ENCODE measurements at places on chromosomes 1 and 21. TPM values are rescaled to one million over a fixed set of nuclear protein-coding genes. Genes with fewer than 3 reads are reported as not detected.

ZNF683 gene
- total RNA-seq, result 5.3 TPM

ZBTB8A gene
- total RNA-seq, result 0.13 TPM

GRCh38 chr1:179990847-179991246 lies 36.2 kb downstream of the CEP350 start:
- no peak for DNase-seq

DNA sequence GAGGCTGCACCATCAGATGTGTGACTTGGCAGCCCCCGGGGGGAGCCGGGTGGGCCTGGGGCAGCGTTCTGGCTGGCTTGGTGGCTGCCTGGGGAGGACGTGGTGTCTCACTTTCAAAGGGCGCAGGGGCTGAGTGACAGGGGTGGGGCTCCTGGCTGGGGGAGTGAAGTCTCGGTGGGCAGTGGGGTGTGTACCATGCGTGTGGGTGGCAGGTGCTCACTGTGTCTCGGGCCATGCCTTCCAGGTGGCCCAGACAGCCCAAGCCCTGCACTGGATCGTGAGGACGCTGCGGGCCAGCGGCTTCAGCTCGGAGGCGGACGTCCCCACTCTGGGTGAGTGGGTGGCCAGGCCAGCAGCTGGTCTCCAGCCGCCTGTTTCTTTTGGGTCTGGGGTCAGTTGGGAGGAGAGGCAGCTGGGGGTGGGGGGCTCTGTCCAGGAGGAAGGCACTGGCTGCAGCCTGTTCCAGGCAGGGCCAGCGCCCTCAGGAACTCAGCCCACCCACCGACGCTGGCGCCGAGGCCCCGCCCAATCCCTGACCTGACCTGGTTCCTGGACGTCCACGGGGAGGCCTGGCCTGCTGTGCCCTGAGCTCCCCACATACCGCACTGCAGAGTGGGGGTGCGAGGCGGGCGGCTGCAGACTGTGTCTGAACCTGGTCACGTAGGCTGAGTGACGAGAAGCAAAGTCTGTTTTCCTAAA lies 30.6 kb upstream of the LRRC3 start:
- DNase-seq, result no peak

DNA sequence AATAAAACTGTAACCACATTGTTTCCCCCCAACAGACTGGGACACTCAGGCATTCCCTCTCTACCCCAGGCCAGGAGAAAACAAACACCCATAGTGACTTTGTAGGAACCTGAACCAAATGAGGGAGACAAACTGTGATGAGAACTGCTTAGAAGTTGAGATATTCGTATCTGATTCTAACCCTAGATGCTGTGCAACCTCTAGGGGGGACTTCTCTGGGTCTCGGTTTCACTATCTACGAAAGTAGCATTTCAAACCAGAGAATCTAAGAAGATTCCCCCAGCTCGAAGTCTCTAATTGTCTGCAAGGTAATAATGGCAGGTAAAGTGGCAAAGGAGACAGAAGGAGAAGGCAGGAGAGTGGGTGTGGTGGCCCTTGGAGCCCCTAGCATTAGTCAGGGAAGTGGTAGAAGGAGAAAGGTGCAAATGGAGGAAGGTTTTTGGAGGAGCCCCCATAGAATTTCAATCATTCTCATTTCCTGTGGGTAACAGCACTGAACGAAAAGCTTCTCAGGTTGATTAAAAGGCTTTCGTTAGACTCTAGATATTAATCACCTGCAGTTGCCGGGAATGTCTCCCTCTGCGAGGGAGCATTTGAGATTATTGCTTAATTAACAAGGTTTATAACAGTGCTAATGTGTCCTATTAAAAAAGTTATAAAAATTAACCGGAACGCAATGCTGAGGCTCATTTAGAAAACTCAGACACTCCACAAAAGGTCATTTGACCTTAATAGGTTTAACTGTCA lies 46.4 kb downstream of the BEND5 start:
- no peak for DNase-seq

DNA sequence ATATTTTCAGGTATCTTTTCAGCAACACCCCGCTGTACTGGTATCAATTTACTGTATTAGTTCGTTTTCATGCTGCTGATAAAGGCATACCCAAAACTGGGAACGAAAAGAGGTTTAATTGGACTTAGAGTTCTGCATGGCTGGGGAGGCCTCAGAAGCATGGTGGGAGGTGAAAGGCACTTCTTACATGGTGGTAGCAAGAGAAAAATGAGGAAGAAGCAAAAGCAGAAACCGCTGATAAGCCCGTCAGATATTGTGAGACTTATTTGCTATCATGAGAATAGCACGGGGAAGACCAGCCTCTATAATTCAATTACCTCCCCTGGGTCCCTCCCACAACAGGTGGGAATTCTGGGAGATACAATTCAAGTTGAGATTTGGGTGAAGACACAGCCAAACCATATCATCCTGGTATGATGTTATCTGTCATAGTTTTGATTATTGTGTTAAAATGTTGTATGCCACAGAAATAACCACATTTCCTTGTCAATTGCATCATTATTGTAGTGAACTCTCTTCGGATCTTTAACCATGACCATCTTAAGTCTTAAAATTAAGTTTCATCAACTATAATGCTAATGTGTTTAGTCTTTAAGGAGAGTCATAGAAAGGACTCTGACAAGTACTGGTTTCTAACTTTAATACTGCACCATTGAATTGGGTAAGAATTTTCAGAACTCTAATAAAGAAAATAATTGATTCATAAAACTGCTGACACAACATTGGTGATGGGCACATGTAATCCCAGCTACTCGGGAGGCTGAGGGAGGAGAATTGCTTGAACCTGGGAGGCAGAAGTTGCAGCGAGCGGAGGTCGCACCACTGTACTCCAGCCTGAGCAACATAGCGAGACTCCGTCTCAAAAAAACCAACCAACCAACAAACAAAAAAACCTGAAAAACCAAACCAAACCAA lies 58.2 kb downstream of the TBX19 start:
- DNase-seq, result no peak

DNA sequence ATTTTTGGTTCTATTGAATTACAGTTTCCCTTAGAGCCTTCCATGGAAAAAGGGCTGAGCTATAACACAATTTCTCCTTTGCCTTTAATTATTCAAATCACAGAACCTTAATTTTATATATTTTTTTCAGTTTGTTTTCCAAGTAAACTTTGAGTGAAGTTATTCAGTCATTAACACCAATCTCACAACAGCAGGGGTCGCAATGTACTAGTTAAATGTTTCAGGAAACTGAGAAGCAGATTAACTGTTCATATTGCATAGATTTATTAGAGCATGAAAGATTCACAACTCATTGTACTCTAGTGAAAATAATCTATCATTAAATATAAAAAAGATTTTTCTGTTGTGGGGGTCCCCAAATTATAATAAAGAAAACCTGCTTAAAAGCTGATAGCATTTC lies 64.1 kb downstream of the KIFAP3 start:
- DNase-seq, result no peak

HUNK gene
- not detected for total RNA-seq

DNA sequence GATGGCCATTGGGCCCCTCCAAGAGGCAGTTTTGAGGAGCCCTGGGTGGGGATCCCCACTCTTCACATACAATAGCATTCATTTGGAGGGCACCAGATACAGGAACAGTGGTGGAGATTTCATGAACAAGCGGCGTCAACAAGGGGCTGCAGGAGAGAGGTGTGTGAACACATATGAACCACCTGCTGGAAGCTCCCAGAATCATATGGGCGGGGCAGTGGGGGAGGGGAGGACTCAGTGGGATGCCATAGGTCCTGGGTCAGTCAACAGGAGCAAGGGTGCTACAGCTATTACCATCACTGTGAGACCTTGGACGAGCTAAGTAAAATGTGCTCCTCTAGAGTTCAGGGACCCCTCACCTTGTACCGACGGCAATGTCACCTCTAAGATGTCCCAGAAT lies 100.4 kb upstream of the IRF2BP2 start:
- no peak for DNase-seq

DNA sequence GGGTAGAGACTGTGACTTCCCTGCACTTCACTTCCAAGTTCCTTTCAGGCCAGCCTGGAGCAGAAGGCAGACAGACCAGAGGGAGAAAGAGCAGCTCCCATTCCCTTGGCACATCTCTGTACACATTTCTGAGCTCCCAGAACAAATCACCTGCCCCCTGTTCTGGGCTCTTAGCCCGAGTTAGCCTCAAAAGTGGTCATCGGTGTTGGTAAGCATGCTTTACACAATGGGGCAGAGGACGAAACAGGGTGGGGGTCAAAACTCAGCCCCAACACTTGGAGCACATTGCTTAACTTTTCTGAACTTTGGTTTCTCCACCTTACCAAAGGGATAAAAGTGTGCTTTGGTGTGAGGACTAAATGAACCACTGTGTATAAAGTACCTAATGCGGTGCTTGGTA lies 98.7 kb downstream of the DAB1 start:
- no peak for DNase-seq

- DNase-seq, result peak; percentile 88
These were observed at the start of gene CYB561D1 for GRCh38 chr1:109493805-109494539. Gene CYB561D1 (plus strand): TSS chr1:109494094. CDS start chr1:109494140, 46 bp downstream.

DNA sequence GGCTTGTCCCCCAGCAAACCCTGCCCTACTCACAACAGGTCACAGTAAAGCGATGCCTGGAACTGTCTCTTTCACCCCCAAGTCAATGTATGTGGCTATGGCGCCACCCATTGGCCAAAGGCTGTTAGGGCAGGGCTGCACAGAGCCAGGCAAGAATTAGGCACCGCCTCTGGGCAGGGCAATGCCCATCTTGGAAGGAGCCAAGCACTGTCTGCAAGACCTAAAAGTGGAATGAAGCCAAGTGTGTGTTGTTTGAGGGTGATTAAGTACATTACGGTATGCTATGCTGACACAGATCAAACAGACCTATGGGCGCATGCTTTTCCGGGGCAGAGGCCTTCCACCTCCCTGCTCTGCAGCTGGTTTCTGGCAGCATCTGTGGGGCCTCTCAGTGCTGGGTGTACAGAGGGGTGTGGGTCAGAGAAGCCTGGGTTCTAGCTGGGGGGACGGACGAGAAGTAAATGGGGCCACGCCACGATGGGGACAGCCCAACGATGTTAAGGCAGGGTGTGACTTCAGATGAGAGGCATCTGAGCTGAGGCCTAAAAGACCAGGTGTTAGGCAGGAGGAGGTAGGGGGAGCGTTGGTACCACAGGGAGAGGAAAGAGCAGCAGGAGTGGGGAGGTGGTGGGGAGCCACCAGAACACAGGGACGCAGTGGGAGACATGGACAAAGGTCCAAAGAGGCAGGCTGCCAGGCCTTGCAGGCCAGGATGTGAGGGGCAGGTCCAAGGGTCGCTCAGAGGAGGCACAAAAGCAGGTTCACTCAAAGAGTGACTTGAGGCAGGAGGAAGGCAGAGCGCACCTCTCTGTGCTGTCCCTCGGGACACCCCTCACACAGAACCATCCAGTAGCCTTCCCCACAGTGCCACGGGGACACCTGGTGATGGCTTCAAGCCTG lies 49.8 kb downstream of the ACOT7 start:
- DNase-seq, result peak; percentile 60

GRCh38 chr21:26888256-26888655 lies 43.0 kb upstream of the ADAMTS1 start:
- no peak for DNase-seq

- peak; percentile 74 for DNase-seq
These were observed 27.3 kb upstream of the EVA1B start for GRCh38 chr1:36350659-36351226.

TSTD1 gene
- 130 TPM for total RNA-seq

GBP7 gene
- not detected for total RNA-seq

DNA sequence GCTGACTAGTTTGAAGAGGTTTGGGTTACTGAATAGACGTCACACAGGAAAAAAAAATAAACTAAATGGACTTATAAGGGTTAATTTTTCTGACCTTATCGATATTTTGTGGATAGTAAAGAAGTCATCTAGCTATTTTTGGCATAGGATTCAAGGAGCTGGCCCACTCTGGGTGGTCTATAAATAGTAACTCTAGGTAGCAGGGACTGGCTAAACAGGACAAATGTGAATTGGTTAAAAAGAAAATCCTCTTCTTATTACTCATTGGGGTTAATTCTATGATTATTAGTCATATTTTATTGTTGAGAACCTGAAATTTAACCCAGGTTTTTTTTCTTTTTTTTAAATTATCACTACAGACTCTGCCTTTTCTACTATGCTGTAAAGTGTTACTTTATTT lies 61.7 kb downstream of the ATF6 start:
- DNase-seq, result no peak

PCAT6 gene
- total RNA-seq, result 1.5 TPM

- no peak for DNase-seq
These were observed 77.4 kb downstream of the HLX start for GRCh38 chr1:220956501-220957232.

DNA sequence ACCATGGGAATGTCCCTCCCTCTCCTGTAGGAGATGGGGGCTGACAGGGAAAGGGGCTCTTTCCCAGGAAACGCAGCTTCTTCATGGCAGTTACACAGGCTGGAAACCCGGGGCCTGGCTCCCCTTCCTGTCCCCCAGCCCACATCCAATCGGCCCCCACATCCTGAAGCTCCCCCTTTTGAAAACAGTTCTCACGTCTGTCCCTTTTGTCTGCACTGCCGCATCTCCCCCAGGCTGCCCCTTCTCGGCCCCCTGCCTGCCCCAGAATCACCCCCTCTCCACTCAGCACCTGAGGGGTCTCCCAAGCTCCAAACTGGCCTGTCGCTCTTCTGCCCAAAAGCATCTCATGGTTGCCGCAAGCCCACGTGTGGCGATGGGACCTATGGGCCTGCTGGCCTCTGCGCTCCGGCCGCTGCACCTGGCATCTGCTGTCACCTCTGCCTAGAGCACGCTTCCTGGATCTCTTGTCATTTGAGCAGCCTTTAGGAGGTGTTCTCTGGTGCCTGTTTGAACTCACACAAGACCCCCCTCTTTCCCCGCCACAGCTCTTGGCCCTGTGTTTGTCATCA lies 867 bp downstream of the SLC1A7 start:
- no peak for DNase-seq

DNA sequence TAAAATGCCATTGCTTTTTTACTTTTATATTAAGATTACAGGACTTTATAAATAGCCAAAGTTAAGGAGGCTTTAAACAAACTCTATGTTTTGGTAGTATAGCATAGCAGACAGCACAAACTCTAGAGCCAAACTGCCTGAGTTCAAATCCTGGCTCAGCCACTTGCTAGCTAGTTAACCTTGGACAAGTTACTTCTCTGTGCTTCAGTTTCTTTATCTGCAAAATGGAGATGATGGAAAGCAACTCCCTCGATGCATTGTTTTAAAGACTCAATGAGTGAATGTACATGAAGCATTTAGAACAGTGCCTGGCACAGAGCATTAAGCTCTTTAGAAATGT lies 21.3 kb downstream of the C1QB start:
- no peak for DNase-seq

OR6N1 gene
- not detected for total RNA-seq

COL9A2 gene
- total RNA-seq, result 3.8 TPM

- DNase-seq, result no peak
These were observed 31.3 kb downstream of the KIRREL1 start for GRCh38 chr1:158024737-158025136.

- no peak for DNase-seq
These were observed 21.6 kb downstream of the FAM151A start for GRCh38 chr1:54601730-54602129.

DNA sequence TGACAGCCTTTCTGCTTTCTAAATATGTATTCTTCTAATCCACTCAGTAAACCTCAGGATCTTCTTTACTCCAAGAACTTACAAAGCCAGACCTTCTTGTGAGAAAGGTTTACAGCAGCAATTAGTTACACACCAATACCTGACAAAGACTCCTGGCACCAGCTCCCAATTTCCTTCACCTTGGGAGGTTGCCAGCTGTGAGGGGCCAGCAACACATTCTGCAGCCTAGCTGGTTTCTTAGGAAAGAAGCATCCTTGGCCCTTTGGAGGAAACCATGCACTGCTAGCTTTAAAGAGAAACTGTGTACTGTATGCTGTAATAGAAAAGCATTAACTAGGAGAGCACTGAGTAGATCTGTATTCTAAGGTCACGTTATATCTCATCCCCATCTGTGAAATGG lies 10.8 kb downstream of the FYB2 start:
- DNase-seq, result no peak
